Stimulated activated CD4-positive, alpha-beta T cell treated with anti-CD3 and anti-CD28 coated beads, Interleukin-12 subunit alpha, Interleukin-12 subunit beta, amount 100 ng/mL, for 24 hours (primary cell): ENCODE measurements at places on chromosomes 2 and 18.

- DNase-seq: no peak
These were observed 249.7 kb upstream of the PXDN start for GRCh38 chr2:1993711-1994682.

DNA sequence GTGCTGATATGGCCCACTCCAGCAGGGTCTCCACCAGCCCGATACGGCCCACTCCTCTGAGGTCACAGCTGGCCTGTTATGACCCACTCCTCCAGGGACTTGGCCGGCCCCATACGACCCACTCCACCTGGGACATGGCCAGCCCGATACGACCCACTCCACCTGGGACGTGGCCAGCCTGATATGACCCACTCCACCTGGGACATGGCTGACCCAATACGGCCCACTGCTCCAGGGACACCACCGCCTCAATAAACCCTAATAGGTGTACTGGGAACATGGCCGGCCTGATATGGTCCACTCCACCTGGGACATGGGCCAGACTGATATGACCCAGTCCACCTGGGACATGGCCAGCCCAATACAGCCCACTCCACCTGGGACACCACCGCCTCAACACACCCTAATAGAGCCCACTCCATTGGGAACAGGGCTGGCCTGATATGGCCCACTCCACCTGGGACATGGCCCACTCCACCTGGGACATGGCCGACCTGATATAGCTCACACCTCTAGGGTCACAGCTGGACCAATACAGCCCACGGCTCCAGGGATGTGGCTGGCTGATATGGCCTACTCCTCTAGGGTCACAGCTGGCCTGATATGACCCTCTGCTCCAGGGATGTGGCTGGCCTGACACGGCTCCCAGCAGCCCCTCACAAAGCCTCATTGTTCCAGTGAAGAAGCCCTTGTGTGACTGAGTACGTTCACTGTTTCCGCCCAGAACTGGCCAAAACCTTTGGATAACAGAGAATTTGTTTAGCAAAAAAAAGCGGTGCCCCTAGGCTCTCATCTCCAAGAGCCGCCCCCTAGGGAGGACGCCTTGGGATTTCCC is 245.6 kb downstream of the HDAC4 start:
- no peak for DNase-seq

- DNase-seq: no peak
These were observed 11.8 kb downstream of the CYP27C1 start for GRCh38 chr2:127208313-127208712.

DNA sequence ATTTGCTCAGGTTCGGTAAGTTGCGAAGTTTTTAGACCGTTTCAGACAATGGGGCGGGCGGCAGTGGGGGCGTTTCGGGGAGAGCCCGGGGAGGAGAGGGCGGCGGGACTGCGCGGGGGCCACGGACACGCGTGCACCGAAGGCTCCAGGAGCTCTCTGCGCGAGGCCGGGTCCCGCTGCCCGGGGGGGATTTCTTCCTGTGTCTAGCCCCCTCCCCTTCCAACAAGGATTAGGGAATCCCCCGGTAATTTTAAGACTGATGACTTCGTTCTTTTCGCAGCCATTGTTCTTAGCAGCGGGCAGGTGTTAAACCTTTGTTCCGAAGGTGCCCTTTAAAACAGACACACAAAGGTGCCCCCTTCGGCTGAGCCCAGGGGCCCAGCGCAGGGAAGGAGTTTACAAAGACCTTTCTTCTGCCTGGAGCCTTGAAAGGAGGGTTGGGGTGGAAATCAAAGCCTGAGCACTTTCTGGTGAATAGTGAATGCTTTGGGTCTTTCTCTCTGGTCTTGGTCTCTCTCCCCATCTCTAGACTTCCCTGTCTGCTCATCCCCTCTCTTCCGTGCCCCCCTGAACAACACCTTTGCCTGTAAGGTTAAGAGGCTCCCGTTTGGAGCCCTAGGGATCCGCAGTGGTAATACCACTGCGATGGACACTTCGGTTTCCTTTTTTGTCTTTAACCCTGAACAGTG is 2.1 kb downstream of the TRIB2 start:
- no peak for DNase-seq

DNA sequence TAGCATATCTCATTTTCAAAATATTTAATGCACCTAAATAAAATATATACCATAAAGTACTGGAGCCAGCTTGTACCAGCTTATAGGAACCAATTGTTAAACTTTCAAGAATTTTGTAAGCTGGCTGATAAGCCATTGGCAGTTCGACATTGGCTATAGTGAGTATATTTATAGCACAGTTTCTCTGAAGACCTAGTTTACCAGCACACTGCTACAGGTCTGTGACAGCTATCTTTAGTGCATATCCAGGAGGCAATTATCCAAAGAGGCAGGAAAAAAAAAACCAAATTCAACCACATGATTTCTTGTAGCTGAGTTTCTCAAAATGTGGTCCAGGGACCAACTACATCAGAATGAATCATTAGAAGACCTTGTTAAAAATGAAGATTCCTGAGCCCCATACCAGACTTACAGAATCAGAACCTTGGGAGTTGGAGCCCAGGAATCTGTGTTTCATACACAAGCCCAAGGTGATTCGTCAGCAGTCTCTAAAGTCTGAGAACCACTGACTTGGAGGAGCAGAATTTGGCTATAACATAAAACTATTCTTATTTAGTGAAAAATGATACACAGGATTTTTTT is 279.0 kb upstream of the NRP2 start:
- DNase-seq: no peak

- DNase-seq: no peak
These were observed 91.5 kb downstream of the GULP1 start for GRCh38 chr2:188383158-188383557.

GRCh38 chr2:129201696-129202095 is 777.8 kb upstream of the RAB6C start:
- DNase-seq: no peak

DNA sequence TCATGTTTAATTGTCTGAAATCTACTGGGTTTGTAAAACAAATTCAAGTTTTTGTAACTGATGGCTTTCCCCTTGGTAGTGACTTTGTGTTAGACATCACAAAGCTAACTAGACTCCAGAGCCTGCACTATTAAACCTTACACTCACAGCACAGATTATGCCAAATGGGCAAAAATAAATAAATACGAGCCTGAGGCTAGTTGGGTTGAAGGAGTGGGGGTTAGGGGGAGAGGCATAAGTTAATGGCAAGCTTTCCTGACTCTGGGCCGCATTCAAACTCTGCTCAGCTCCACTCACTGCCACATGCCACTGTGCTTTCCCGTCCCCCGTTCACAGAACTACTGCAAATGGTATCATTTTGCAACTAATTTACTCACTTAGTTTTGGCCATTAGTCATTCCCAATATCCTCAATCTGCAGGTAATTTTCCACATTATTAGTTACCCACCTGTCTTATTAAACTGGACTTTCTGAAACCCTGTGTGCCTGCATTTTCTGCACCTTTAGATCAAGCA is 1079.9 kb upstream of the PIK3C3 start:
- DNase-seq: no peak

DNA sequence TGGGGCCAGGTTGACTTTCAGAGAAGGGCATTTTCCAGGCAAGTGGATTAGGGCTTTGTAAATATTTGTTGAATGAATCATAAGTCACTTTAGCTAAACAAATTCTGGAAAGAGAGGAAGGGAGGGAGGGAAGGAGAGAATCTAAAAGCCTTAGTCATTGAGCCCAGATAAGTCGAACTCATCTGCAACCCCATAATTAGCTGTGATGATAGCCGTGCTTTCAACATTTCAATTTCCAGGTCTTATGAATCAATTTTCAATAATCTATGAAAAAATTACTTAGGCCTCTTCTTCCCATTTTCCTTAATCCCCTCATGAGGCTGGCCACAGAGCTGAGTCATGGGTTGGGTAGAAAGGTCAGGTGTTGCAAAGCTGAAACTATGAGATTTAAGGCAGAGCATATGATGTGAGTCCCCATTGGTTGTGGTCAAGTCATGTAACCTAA is 111.9 kb upstream of the MAPRE2 start:
- DNase-seq: no peak
